ENCODE measurements at places on chromosomes 4 and X.

DNA sequence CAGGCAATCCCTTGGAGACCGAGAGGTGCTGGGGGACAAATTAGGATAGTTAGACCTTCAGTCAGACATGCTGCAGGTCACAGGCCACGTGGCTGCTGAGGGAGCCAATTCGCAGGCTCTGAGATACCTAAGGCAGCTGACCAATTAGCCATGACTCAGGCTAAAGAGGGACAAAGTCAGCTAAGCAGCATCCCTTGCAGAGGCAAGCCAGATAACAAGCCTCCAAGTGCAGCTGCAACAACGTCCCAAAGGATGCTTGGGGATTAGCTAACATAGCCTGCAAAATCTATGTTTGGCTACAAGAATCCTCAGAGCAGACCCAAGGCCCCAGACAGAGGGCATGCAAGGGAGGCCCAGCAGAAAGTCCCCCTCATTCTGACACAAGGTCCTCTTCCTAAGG lies 93.5 kb downstream of the SEL1L3 start:
- no peaks in the 10 kb centered on the region for H3K27me3 ChIP-seq
- H3K27ac ChIP-seq, result no peak overlapping the region
- DNase-seq, result no peak
- peaks cover 8% of the 10 kb centered on the region for H3K4me1 ChIP-seq
- H3K36me3 ChIP-seq, result peaks cover 48% of the 10 kb centered on the region
- H3K4me3 ChIP-seq, result no peak overlapping the region

- DNase-seq, result no peak
- H3K4me1 ChIP-seq, result peaks cover 23% of the 10 kb centered on the region
- no peak overlapping the region for H3K27ac ChIP-seq
- H3K36me3 ChIP-seq, result no peaks in the 10 kb centered on the region
These were observed 138.9 kb upstream of the MID1 start for GRCh38 chrX:10759141-10759799.

- H3K4me3 ChIP-seq, result no peak overlapping the region
- no peaks in the 10 kb centered on the region for H3K27me3 ChIP-seq
- H3K27ac ChIP-seq, result no peak overlapping the region
These were observed 559.1 kb downstream of the FSTL5 start for GRCh38 chr4:161604516-161605300.

DNA sequence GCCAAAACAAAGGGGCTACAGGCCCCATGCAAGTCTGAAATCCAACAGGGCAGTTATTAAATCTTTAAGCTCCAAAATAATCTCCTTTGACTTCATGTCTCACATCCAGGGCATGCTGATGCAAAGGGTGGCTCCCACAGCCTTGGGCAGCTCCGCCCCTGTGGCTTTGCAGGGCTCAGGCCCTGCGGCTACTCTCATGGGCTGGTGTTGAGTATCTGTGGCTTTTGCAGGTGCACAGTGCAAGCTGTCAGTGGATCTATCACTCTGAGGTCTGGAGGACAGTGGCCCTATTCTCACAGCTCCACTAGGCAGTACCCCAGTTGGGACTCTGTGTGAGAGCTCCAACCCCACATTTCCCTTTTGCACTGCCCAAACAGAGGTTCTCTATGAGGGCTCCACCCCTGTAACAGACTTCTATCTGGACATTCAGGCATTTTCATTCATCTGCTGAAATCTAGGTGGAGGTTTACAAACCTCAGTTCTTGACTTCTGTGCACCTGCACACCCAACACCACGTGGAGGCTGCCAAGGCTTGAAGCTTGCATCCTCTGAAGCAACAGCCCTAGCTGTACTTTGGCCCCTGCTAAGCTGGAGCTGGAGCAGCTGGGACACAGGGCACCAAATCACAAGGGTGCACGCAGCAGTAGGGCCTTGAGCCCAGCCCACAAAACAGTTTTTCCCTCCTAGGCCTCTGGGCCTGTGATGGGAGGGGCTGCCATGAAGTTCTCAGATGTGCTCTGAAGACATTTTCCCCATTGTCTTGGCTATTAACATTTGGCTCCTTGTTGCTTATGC lies 154.8 kb upstream of the PDE5A start:
- no peak for DNase-seq
- no peak overlapping the region for H3K4me3 ChIP-seq
- no peaks in the 10 kb centered on the region for H3K36me3 ChIP-seq
- no peaks in the 10 kb centered on the region for H3K27me3 ChIP-seq
- H3K4me1 ChIP-seq, result no peaks in the 10 kb centered on the region

- DNase-seq, result no peak
- H3K27ac ChIP-seq, result no peak overlapping the region
- no peaks in the 10 kb centered on the region for H3K36me3 ChIP-seq
- H3K4me1 ChIP-seq, result no peaks in the 10 kb centered on the region
- H3K4me3 ChIP-seq, result no peak overlapping the region
- no peaks in the 10 kb centered on the region for H3K27me3 ChIP-seq
These were observed 121.7 kb upstream of the ETNPPL start for GRCh38 chr4:108884596-108884995.

DNA sequence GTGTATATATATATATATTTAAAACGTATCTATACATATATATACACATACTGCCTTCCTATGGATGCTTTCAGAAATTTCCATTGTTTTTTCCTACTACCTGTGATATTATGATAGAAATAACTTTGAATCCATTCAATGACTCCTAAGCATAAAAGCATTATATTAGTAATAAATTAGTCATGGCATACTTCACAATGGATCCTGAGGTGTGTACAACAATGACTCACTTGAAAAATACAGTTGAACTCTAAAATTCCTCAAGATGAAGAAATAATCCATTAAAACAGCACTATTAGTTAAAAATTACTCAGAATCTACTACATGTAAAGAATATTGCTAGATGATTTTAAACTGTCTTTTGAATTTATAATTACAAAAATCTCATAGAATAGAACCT lies 201.1 kb downstream of the STPG2 start:
- no peak for DNase-seq
- H3K4me1 ChIP-seq, result no peaks in the 10 kb centered on the region
- H3K27ac ChIP-seq, result no peak overlapping the region

DNA sequence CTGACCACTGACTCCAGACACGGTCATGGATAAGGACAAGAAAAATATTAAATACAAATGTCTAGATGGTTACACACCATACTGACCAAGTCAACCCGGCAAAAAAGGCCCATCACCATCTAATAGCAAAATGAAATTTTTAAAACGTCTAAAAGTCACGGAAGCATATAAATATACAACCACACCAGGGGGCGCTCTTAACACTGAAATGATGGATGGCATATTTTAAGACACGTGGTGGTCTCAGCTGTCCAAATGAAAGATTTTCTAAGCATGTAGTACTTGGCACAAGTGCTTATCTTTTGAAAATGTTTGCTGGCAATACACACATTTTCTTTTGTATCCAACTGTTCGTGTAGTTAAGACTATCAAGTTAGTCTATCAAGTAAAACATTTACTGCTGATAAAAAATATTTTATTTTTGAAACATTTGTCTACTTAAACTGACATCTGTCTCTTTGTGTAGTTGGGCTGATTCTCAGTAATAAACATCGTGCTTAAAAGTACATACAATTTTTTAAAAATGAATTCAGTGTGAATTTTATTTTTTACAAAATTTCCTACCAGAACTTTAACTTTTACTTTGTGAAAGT lies 64.6 kb downstream of the COX7B2 start:
- H3K27me3 ChIP-seq, result peaks cover 20% of the 10 kb centered on the region
- H3K36me3 ChIP-seq, result no peaks in the 10 kb centered on the region
- H3K27ac ChIP-seq, result no peak overlapping the region
- no peak overlapping the region for H3K4me3 ChIP-seq

GRCh38 chrX:70183091-70183490 lies 5.8 kb downstream of the DGAT2L6 start:
- H3K4me3 ChIP-seq, result no peak overlapping the region
- DNase-seq, result no peak
- H3K4me1 ChIP-seq, result no peaks in the 10 kb centered on the region

GRCh38 chrX:121902463-121902862 lies 855.1 kb downstream of the GLUD2 start:
- H3K27me3 ChIP-seq, result no peaks in the 10 kb centered on the region
- no peak for DNase-seq
- H3K4me3 ChIP-seq, result no peak overlapping the region
- H3K4me1 ChIP-seq, result no peaks in the 10 kb centered on the region
- H3K27ac ChIP-seq, result no peak overlapping the region
- no peaks in the 10 kb centered on the region for H3K36me3 ChIP-seq

- no peak for DNase-seq
- no peaks in the 10 kb centered on the region for H3K36me3 ChIP-seq
- no peak overlapping the region for H3K4me3 ChIP-seq
- no peaks in the 10 kb centered on the region for H3K4me1 ChIP-seq
- no peaks in the 10 kb centered on the region for H3K27me3 ChIP-seq
These were observed 171.9 kb downstream of the TMA16 start for GRCh38 chr4:163666332-163666873.

DNA sequence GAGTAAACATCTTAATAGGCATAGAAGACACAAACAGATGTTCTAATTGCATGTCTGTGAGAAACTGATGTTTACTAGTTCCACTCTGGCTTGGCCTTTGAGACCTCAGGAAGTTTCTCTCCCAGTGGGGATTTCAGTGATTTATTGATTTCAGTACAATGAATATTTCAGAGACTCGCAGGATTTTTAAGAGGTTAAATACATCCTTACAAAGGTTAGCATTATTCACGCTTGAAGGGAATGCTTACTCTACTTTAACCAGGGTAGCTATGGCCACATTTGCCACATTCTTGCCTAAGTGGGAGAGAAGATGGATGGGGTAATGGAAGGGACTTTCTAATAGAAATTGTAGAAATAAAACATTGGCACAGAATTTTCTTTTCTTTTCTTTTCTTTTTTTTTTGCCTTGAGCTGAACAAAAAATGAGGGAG lies 480.1 kb downstream of the SPRY1 start:
- no peaks in the 10 kb centered on the region for H3K4me1 ChIP-seq
- no peaks in the 10 kb centered on the region for H3K36me3 ChIP-seq
- no peaks in the 10 kb centered on the region for H3K27me3 ChIP-seq
- DNase-seq, result no peak
- H3K4me3 ChIP-seq, result no peak overlapping the region

GRCh38 chr4:53961351-53961750 lies 103.1 kb downstream of the CHIC2 start:
- H3K36me3 ChIP-seq, result no peaks in the 10 kb centered on the region
- no peak overlapping the region for H3K4me3 ChIP-seq
- no peak for DNase-seq
- H3K27ac ChIP-seq, result peak overlapping the region; percentile 1
- no peaks in the 10 kb centered on the region for H3K27me3 ChIP-seq

- no peak overlapping the region for H3K4me3 ChIP-seq
- H3K27me3 ChIP-seq, result no peaks in the 10 kb centered on the region
- DNase-seq, result no peak
- H3K27ac ChIP-seq, result no peak overlapping the region
These were observed 87.1 kb downstream of the KDR start for GRCh38 chr4:55038176-55038890.

- no peaks in the 10 kb centered on the region for H3K4me1 ChIP-seq
- H3K4me3 ChIP-seq, result no peak overlapping the region
- H3K27ac ChIP-seq, result no peak overlapping the region
- no peaks in the 10 kb centered on the region for H3K27me3 ChIP-seq
- H3K36me3 ChIP-seq, result no peaks in the 10 kb centered on the region
- DNase-seq, result no peak
These were observed 18.7 kb downstream of the NDNF start for GRCh38 chr4:121053601-121054143.

DNA sequence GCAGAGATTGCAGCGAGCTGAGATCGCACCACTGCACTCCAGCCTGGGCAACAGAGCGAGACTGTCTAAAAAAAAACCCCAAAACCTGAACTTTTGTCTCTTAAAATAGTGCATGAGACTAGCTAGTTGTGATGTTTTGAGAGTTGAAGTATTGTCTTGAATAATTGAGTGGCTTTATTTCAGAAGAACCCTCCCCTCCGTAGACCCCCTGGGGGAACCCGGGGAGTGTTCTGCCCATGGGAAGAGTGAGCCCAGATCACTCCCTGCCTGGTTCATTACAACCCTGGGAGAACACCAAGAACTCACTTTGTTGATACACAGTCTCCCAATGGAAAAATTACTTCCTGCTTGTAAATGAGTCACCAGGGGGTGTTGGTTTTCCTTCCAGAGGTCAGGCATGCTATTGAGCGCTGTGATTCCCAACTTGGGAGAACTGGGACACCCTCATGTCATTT lies 65.3 kb upstream of the SHISA3 start:
- DNase-seq, result no peak
- no peak overlapping the region for H3K4me3 ChIP-seq
- peaks cover under 1% of the 10 kb centered on the region for H3K27me3 ChIP-seq
- H3K36me3 ChIP-seq, result no peaks in the 10 kb centered on the region
- H3K4me1 ChIP-seq, result no peaks in the 10 kb centered on the region
- H3K27ac ChIP-seq, result no peak overlapping the region

DNA sequence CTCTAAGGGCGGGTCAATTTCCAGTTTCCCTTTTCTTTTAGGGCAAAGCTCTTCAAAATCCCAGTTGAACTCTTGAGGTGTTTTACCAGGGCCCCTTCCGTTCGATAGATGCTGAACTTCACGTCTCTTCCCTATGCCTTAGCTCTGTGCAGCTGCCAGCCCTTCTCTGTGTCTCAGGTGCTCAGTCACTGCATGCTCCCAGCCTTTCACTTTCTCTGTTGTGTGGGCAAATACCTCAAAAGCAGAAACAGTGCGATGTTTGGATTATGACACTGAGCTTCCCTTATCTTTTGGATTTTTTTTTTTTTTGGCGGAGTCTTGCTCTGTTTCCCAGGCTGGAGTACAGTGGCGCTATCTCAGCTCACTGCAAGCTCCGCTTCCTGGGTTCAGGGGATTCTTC lies 108.5 kb downstream of the CLDN22 start:
- H3K4me3 ChIP-seq, result no peak overlapping the region
- no peaks in the 10 kb centered on the region for H3K36me3 ChIP-seq
- DNase-seq, result no peak
- H3K27ac ChIP-seq, result no peak overlapping the region

DNA sequence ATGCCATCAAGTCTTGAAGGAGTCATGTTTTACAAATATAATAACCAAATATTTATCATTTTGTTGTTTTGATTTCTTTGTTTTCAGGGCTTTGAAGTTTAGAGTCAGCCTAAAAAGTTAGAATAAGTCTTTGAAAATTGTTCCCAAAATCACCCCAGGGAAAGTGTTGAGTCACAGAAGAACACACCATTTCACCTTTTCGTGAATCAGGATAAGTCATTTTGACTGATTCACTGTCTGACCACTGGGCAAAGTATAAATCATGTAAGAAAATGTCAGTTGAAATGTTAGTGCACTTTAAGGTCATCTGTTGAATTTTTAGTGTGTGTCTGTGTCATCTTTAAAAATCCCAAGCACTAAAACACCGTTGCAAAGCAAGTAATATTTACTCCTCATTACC lies 1320.1 kb downstream of the RPA4 start:
- no peak overlapping the region for H3K27ac ChIP-seq
- no peak for DNase-seq
- no peaks in the 10 kb centered on the region for H3K36me3 ChIP-seq
- no peaks in the 10 kb centered on the region for H3K4me1 ChIP-seq
- H3K27me3 ChIP-seq, result no peaks in the 10 kb centered on the region

DNA sequence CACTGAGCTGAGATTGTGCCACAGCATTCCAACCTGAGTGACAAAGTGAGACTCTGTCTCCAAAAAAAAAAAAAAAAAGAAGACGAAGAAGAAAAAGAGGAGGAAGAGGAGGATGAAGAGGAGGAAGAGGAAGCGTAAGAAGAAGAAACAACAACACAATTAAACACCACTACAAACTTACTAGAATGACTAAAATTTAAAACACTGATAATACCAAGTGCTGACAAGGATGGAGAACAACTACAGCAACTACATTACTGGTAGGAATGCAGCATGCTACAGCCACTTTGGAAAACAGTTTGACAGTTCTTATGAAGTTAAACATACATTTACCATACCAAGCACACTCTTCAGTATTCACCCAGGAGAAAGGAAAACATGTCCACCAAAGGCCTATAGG lies 24.1 kb downstream of the LRBA start:
- DNase-seq, result no peak
- peaks cover 20% of the 10 kb centered on the region for H3K4me1 ChIP-seq
- no peak overlapping the region for H3K27ac ChIP-seq
- H3K36me3 ChIP-seq, result peaks cover 4% of the 10 kb centered on the region
- H3K4me3 ChIP-seq, result no peak overlapping the region
- H3K27me3 ChIP-seq, result no peaks in the 10 kb centered on the region
